Activated naive CD8-positive, alpha-beta T cell treated with anti-CD3 and anti-CD28 coated beads, Interleukin-2, amount 10 ng/mL, durations not matched to agents 7 days and 5 days (primary cell): ENCODE measurements at places on chromosomes 6 and 20.

DNA sequence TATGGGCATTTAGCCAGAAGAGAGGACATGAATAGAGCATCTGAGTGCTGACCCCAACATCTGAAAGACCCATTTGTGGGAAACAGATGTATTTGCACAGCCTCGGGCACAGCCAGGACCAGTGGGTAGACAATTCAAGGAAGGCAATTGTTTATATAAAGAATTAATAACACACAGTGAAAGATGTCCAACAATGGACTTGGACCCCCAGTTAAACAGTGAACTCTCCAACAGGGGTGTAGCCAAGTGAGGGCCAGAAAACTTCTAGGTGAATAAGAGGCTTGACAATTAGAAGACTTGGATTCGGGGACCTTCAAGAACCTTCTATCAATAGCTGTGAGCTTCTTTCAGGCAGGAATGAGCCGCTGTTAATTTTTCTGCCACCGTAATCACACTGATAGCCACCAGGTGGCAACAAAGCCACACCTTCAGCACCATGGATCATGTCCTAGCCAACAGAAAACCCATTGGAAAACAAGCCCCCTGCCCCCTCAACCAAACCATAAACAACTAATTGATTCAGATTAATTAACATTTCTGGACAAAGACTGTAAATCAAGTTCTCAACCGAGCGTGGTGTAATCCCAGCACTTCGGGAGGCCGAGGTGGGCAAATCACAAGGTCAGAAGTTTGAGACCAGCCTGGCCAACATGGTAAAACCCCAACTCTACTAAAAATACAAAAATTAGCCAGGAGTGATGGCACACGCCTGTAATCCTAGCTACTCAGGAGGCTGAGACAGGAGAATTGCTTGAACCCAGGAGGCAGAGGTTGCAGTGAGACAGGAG, 8.8 kb upstream of the SRSF6 start:
- no peak overlapping the region for H3K4me3 ChIP-seq
- peaks cover 33% of the 10 kb centered on the region for H3K27me3 ChIP-seq
- peak; percentile 42 for DNase-seq
- no peak overlapping the region for H3K27ac ChIP-seq
- H3K36me3 ChIP-seq: no peaks in the 10 kb centered on the region

DNA sequence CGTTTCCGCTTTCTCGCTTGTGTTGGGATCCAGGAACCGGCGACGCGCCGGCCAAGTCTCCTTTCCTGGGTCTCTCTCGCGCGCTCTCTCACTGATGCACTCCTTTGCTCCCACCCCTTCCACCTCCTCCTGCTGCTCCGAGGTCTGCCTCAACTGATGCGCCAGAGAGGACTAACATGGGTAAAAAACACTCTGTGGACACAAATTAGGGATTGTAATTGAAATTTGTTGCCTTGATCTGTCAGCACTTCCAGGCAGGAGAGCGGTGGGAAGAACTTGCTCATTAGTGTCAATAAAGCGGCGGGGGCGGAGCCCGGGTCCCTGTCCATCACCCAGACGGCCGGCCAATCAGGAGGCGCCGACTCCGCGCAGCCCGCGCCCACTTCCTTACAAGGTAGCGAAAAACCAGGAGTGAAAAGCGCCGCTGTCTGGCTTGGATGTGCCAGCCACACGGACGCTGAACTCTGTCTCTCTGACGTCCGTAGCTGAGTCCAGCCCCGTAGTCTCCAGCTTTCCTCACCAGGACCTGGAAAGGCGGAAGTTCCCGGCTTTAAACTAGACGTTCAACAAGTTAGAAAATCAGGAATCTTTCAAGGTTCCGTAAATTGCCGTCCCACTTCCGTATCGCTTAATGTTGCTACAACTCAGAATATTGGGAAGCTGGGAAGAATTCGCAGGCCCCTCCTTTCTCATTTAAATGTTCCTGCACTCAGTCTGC, at the start of gene TBX18:
TSS of gene TBX18 (minus strand) at position 267 of the 718 bp plus-strand sequence. CDS start 417 bp downstream, outside the sequence.
- H3K27me3 ChIP-seq: peaks cover 87% of the 10 kb centered on the region
- peaks cover 6% of the 10 kb centered on the region for H3K4me1 ChIP-seq
- H3K36me3 ChIP-seq: peaks cover 8% of the 10 kb centered on the region
- no peak for DNase-seq
- peak within 1 kb of the TSS; percentile 52 for H3K4me3 ChIP-seq

GRCh38 chr6:11315743-11316437, 83.4 kb upstream of the NEDD9 start:
- DNase-seq: no peak
- H3K4me3 ChIP-seq: no peak overlapping the region
- peaks cover 33% of the 10 kb centered on the region for H3K4me1 ChIP-seq
- no peak overlapping the region for H3K27ac ChIP-seq
- H3K36me3 ChIP-seq: peaks cover 67% of the 10 kb centered on the region
- no peaks in the 10 kb centered on the region for H3K27me3 ChIP-seq

DNA sequence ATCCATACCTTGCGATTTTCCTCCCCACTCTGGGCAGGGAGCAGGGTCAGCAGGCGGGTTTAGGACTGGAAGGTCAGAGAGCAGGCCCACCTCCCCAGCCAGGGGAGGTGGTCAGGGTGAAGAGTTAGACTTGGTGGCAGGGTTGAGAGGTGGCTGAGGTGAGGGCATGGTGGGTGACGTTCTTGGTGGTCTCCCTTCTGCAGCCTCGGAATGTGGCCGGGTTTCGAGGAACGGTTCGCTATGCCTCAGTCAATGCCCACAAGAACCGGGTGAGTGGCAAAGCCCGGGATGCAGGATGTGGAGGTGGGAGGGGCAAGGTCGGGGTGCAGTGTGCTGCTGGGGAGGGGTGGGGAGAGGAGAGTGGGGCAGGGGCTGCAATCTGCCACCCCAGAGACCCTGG, 11.6 kb downstream of the TTBK1 start:
- H3K4me3 ChIP-seq: no peak overlapping the region
- no peak for DNase-seq
- no peaks in the 10 kb centered on the region for H3K36me3 ChIP-seq
- peaks cover 19% of the 10 kb centered on the region for H3K27me3 ChIP-seq

- H3K4me3 ChIP-seq: no peak overlapping the region
- H3K27ac ChIP-seq: no peak overlapping the region
- H3K36me3 ChIP-seq: no peaks in the 10 kb centered on the region
- no peak for DNase-seq
- peaks cover 20% of the 10 kb centered on the region for H3K27me3 ChIP-seq
Measured at GRCh38 chr20:57530327-57530981, 5.5 kb upstream of the CTCFL start.

- no peak overlapping the region for H3K27ac ChIP-seq
- no peak overlapping the region for H3K4me3 ChIP-seq
- DNase-seq: no peak
- H3K27me3 ChIP-seq: no peaks in the 10 kb centered on the region
Measured at GRCh38 chr20:55386686-55387085, 618.6 kb downstream of the CBLN4 start.

DNA sequence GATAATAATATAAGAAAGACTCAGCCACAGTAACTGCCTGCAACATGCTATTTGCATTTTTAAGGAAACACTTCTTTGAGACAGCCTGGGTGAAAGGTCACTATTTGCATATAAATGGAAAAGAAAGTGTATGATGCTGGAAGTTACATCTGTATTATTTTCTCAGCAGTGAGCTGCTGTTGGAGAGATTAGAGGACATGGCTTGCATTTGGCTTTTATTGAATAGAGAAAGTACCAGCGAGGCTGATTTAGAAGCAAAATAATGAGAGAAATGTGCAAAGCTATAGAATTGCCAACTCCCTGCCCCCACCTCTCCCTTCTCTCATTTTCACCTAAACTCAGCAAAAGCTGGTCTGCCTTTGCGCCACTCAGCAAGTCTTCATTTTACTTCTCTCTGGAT, 12.7 kb downstream of the MYT1 start:
- H3K27ac ChIP-seq: no peak overlapping the region
- no peaks in the 10 kb centered on the region for H3K36me3 ChIP-seq
- no peak overlapping the region for H3K4me3 ChIP-seq
- H3K27me3 ChIP-seq: peaks cover 13% of the 10 kb centered on the region

DNA sequence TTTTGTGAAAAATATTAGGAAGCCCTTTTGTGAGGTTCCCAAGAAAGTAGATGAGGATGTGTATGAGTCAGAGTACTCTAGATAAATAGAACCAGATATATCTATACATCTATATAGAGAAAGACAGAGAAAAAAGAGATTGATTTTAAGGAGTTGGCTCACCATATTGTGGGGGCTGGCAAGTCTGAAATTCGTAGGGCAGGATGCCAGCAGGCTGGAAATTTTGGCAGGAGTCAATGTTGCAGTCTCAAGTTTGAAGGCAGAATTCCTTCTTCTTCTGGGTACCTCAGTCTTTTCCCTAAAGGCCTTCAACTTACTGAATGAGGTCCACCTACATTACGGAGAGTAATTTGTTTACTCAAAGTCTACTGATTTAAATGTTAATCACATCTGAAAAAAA, 65.3 kb upstream of the SAMD3 start:
- H3K4me3 ChIP-seq: no peak overlapping the region
- H3K4me1 ChIP-seq: no peaks in the 10 kb centered on the region
- H3K27me3 ChIP-seq: no peaks in the 10 kb centered on the region
- DNase-seq: no peak
- no peak overlapping the region for H3K27ac ChIP-seq

- H3K27me3 ChIP-seq: no peaks in the 10 kb centered on the region
- H3K36me3 ChIP-seq: no peaks in the 10 kb centered on the region
- H3K27ac ChIP-seq: no peak overlapping the region
- no peak overlapping the region for H3K4me3 ChIP-seq
Measured at GRCh38 chr6:98724537-98724936, 109.8 kb upstream of the POU3F2 start.

DNA sequence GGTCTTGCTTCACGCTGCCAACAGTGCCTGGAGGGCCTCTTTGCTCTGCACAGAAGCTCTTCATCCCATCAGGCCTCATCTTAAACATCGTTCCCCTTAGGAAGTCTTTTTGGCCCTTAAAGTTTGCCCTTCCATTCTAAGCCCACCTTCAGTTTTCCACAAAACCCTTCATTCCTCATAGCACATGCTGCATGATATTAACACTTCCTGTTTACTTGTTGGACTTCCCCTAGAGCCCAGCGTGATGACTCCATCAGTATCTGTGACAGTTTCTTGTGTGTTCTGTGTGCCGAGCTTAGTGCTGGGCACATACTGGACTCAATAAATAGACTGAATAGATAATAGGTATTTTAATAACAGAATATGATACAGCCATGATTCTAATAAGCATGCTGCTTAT, 2.2 kb downstream of the NT5DC1 start:
- peaks cover 4% of the 10 kb centered on the region for H3K36me3 ChIP-seq
- peaks cover 33% of the 10 kb centered on the region for H3K4me1 ChIP-seq
- no peak for DNase-seq
- no peaks in the 10 kb centered on the region for H3K27me3 ChIP-seq
- H3K27ac ChIP-seq: no peak overlapping the region

GRCh38 chr6:2708456-2708855, 42.3 kb downstream of the MYLK4 start:
- no peak overlapping the region for H3K27ac ChIP-seq
- H3K27me3 ChIP-seq: peaks cover 13% of the 10 kb centered on the region
- H3K4me3 ChIP-seq: no peak overlapping the region
- no peak for DNase-seq
- H3K36me3 ChIP-seq: no peaks in the 10 kb centered on the region

DNA sequence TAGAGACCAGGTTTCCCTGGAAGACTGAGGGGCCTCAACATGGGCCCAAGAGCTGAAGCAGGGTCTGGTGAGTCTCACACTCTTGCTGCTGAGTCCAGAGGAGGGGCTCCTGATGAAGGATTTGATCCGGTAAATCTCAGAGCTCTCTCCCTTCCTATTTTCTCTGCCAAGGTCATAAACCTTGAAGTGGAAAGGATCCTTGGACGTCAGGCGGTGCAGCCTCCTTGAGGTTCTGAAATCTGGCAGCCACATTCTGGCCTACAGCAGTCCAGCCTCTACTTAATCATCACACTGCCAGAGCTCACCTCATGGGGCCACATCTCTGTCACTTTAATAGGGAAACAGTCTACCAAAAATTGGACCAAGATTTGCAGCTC, 24.0 kb downstream of the ACSS1 start:
- no peak overlapping the region for H3K4me3 ChIP-seq
- H3K36me3 ChIP-seq: peaks cover 11% of the 10 kb centered on the region
- no peak overlapping the region for H3K27ac ChIP-seq
- peaks cover 35% of the 10 kb centered on the region for H3K4me1 ChIP-seq

DNA sequence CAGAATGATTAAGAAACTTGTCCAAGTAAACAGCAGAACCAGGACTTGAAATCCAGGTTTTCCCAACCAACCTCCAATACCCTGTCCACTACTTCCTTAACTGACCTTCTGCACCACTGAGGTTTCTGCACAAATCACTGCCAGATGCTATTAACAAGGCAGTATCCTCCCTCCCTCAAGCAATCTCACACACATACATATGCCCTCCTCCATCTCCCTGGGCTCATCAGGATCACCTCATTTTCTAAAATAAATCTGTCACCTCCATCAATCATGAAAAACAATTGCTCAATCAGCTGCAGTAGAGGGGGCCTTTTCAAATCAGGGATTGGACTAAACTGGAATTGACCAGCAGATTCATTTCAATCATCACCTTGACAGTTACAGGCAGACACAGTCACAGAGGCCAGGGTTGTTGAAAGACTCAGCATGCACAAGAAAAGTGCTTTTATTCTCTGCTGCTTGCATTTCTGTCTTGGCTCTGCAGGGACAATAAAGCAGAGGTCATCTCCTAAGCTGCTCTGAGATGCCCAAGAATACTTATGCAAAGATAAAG, 539.4 kb downstream of the PTPRT start:
- H3K27ac ChIP-seq: no peak overlapping the region
- no peaks in the 10 kb centered on the region for H3K36me3 ChIP-seq
- DNase-seq: no peak

DNA sequence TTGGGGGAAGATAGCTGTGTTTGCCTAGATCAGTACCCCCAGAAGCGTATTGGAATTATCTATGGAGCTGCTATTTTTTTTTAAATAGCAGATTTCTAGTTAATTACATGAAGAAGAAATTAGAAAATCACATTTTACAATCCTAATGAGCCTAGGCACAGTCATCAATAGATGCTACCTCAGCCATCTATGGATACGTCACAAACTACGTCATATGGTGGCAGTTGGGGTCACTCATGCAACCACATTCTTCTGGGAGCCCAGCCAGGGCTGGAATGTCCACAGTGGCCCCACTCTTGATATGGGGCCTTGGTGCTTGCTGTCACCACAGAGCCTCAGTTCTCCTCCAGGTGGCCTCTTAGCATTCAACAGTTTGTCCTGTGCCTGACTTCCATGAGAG, 63.0 kb downstream of the SNRNP48 start:
- no peak overlapping the region for H3K4me3 ChIP-seq
- no peak overlapping the region for H3K27ac ChIP-seq
- DNase-seq: no peak
- H3K36me3 ChIP-seq: no peaks in the 10 kb centered on the region
